Activated T-helper 2 cell treated with anti-CD3 and anti-CD28 coated beads, Interferon-gamma antibody, Interleukin-2, Interleukin-4, amounts not matched to agents 10 μg/mL and 5 μg/mL and 100 μg/mL, durations not matched to agents 14 hours and 24 hours and 36 hours (primary cell): ENCODE measurements at places on chromosomes 13 and 19. TPM values are rescaled to one million over a fixed set of nuclear protein-coding genes. Genes with fewer than 3 reads are reported as not detected.

Gene CEACAM4
- not detected in 2 replicates for total RNA-seq

Gene PCDH8
- 0.14 TPM in 1 of 2 replicates, not detected in the other for total RNA-seq

DNA sequence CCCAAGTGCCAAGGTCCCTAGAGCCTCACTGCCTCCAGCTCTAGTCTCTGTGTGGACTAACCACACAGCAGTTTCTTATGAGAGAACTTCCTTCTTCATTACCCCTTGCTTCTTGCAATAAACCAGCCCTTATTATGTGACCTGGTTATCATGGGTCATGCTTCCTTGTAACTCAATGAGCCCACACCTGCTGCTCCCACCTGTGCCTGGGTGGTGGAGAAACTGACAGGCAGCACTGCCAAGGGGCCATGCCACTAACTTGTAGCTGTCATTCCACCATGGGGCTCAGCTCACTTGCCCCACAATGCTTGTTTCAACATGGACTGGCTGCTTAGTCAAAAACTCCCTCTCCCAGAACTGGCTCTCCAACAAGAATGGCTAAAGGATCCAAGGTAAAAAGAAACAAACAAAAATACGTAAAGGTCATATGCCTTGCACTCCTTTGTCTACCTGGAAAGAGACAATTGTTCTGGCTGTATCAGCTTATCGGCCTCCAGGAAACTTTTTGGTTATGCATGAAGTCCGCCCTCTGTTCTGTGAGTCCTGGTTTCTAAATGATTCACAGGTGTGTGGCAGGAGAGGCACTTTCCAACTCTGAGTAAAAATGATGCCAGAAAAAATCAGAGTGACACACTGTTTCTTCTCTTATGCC, 446.4 kb downstream of the COG6 start:
- DNase-seq, result no peak

DNA sequence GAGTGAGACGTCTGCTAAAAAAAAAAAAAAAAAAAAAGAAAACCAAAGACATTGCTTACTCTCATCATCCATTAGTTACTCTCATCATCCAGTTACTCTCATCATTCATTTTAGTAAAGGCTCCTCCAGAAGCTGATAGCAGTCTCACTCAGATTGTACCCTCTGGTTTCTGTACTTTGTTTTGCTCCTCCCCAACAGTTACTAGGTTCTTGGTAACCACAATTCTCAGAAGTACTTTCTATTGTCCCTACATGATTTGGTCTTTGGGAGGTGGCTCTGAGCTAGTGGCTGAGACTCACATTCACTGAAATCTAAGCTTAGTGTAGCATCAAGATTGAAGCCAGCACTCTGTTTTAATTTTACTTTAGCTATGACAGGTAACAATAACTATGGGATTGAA, 14.3 kb downstream of the ERICH4 start:
- peak; percentile 24 for DNase-seq

GRCh38 chr13:108963846-108964600, 334.6 kb downstream of the MYO16 start:
- no peak for DNase-seq

DNA sequence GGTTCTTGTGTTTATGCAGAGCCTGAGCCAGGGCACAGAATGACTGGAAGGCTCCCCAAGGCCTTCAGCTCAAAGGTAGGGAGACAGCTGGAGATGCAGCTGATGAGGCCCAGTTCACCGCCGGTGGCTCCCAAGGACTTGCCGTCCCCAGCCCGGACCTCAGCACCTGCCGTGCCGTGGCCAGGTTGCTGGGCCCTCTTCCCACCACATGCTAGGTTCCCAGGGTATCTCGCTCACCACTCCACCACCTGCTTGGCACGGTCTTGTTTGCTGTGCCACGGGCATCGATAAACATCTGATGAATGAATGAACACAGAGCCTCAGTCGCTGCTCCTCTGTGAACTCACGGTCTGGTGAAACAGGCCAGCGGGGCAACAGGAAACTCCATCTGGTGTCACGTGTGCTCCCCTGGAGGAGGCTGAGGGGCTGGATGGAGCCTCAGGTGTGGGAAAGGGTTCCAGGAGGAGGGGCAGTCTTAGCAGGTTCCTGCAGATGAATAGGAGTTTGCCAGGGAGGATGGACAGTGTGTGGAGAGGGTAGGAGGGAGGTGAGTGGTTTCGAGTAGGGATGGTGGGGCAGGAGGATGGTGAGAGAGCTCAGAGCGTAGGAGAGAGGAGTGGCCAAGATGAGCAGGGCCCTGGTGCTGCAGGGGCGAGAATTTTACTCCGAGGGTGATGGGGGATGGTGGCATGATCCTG, 3.6 kb upstream of the KLK14 start:
- no peak for DNase-seq

DNA sequence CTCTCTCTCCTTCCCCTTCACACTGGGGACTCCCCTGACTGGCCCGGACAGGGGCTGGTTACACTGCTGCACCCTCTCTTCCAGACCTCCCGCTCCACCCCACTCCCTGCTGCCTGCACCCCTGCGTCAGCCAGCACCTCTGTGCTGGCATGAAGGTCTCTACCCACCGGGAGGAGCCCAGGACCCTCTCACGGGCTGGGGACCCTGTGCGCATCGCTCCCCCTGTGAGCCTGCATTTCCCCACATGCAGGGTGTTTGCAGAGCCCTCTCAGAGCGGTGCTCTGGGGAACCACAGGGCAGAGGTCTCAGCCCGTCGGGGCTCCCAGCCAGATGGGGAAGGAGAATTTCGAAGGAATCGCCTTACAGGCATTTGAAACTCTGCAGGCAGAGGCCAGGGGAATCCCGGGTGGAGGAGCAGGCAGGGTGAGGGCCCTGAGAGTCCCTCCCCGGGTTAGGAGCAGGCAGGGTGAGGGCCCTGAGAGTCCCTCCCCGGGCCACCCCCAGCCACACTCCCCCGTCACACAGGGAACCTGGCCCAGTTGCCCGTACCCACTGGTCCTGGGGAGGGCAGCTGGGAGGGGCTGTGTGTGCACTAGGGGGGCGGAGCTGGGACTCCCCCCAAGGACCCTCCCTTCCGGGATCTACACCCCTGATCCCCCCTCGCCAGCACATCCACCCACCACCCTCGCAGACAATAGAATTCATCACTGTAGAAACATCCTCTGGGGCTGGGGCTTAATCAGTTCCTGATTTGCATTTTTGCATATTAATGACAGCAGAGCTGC, 16.3 kb upstream of the TCF3 start:
- no peak for DNase-seq
